ENCODE measurements at places on chromosomes 11 and 22.
A peak's percentile ranks its signal among the peaks of the same experiment; 100 is the strongest.

DNA sequence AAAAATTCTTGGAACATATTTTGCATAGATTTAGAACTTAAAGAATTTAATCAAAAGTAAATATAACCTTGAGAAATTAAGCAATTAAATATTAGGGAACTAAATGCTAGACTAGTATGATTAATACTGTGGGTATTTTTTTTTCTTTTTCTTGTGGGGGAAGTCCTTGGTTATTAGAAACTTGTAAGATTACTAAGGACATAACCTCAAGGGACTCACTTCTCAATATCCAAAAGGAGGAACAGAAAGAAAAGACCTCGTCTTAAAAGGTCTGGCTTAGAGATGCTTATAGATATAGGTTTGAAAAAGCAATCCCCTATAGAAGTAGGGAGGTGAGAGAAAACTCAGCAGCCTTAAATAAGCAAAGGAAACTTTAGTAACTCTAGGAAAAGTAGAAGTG is 368.5 kb downstream of the INSC start:
- no peaks in the 10 kb centered on the region for H3K36me3 ChIP-seq
- no peak overlapping the region for H3K4me3 ChIP-seq
- no peaks in the 10 kb centered on the region for H3K4me1 ChIP-seq
- H3K27ac ChIP-seq, result no peak overlapping the region
- DNase-seq, result no peak

- no peaks in the 10 kb centered on the region for H3K27me3 ChIP-seq
- H3K4me1 ChIP-seq, result no peaks in the 10 kb centered on the region
- H3K27ac ChIP-seq, result peak overlapping the region; percentile 98
- peak overlapping the region; percentile 99 for H3K4me3 ChIP-seq
Measured at GRCh38 chr11:10294290-10294953, 403 bp upstream of the SBF2 start.

DNA sequence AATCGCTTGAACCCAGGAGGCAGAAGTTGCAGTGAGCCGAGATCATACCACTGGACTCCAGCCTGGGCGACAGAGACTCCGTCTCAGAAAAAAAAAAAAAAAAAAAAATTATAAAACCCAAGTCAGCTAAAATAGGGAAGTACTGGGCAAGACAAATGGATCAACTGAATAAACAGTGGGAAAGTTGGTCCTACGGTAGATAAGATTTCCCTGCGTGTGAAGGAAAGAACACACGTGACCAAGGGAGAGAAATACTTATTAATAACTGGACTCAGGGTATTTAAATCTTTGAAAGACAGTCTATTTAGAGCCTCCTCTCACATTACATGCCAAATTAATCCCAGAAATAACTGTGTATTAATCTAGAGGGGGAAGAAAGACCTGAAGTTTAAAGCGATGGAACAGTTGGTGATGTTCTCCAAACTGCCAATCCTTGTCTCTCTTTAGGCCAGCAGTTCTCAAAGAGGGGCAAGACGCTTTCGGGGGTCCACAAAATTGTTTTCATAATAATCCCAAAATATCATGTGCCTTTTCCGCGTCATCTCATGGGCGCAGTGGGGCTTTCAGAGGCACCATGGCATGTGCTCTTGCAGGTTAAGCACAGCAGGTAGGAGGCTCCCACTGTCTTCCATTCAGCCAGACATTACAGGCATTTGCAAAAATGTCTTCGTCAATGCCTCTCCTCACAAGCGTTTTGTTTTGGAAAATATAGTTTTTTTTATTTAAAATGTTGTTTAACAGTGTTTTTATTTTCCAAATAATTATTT is 6.6 kb downstream of the RTL6 start:
- no peak overlapping the region for H3K27ac ChIP-seq
- peaks cover 4% of the 10 kb centered on the region for H3K4me1 ChIP-seq
- no peaks in the 10 kb centered on the region for H3K36me3 ChIP-seq
- H3K4me3 ChIP-seq, result no peak overlapping the region
- DNase-seq, result no peak

- no peak overlapping the region for H3K4me3 ChIP-seq
- DNase-seq, result no peak
Measured at GRCh38 chr22:20463324-20464095, 25.9 kb upstream of the SCARF2 start.

GRCh38 chr11:73391665-73392064 is 15.5 kb downstream of the RELT start:
- H3K27ac ChIP-seq, result no peak overlapping the region
- H3K4me3 ChIP-seq, result no peak overlapping the region
- no peaks in the 10 kb centered on the region for H3K27me3 ChIP-seq
- DNase-seq, result no peak
- H3K4me1 ChIP-seq, result no peaks in the 10 kb centered on the region
- H3K36me3 ChIP-seq, result no peaks in the 10 kb centered on the region

DNA sequence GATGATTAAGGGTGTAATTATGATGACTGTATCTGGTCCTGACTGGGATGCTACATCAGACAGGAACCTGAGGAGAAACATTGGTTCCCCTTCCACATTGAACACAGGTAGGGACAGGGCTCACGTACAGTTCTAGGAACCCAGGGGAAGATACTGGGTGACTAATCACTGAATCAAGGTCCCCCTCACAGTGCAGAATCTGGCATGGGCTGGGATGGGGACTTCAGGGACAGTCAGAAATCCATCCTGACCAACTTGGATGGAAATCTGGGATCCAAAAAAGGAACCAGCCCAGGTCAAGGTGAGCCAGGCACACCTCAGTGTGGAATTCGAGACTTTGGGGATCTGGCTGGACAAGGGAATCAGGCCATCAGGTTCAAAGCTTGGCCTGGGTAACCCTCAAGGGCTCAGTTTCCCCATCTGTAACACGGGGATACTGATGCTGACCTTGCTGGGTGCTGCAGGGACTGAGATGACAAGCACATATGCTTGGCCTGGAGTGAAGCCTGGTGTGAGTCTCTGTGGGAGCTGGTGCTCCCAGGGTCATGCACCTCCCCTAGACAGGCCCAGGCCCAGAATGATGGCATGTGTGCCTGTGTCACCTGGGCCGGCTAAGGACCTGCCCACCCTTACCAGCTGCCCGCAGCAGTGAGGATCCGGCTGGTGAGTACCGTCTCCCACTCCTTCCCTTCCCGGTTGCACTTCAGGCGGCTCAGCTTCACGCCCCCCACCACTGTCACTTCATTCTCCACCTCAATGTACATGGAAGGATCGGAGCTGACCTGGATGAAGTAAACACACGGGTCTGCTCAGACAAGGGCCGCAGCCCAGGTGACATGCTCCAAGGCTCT is 67.4 kb upstream of the CLTCL1 start:
- no peaks in the 10 kb centered on the region for H3K4me1 ChIP-seq
- no peak for DNase-seq
- H3K4me3 ChIP-seq, result no peak overlapping the region
- H3K27me3 ChIP-seq, result no peaks in the 10 kb centered on the region
- H3K36me3 ChIP-seq, result peaks cover 47% of the 10 kb centered on the region

- no peak overlapping the region for H3K27ac ChIP-seq
- H3K4me3 ChIP-seq, result no peak overlapping the region
- no peak for DNase-seq
- H3K36me3 ChIP-seq, result peaks cover 46% of the 10 kb centered on the region
Measured at GRCh38 chr22:29519996-29520395, 33.6 kb downstream of the THOC5 start.

DNA sequence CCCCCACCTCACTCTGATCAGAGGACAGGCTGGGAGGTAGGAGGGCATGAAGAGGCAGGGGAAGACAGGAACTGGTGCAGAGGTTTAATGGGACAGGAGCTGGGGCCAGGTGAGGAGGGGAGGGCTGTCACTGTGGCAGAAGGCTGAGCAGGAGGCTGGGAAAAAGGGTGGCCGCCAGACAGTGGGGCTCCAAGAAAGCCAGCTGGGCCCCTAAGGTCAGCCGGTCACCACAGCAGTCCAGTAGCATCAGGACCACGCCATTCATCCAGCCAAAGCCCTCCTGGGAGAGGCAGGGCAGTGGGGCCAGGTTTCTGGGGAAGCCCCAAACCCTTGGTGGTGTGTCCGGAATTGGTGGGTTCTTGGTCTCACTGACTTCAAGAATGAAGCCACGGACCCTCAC is 8.5 kb upstream of the TREH start:
- no peak for DNase-seq
- no peak overlapping the region for H3K27ac ChIP-seq
- no peaks in the 10 kb centered on the region for H3K27me3 ChIP-seq
- H3K36me3 ChIP-seq, result no peaks in the 10 kb centered on the region

GRCh38 chr22:29204455-29205183 is 1.1 kb upstream of the EMID1 start:
- peaks cover 12% of the 10 kb centered on the region for H3K4me1 ChIP-seq
- H3K36me3 ChIP-seq, result no peaks in the 10 kb centered on the region
- H3K27ac ChIP-seq, result no peak overlapping the region

GRCh38 chr22:45503050-45503815 is 550 bp downstream of the FBLN1 start:
- H3K27ac ChIP-seq, result peak overlapping the region; percentile 75
- DNase-seq, result no peak
- H3K4me1 ChIP-seq, result peaks cover 42% of the 10 kb centered on the region
- no peaks in the 10 kb centered on the region for H3K36me3 ChIP-seq

- no peaks in the 10 kb centered on the region for H3K36me3 ChIP-seq
- peaks cover 74% of the 10 kb centered on the region for H3K4me1 ChIP-seq
Measured at GRCh38 chr11:31809541-31809856, 1.6 kb downstream of the PAX6 start.

GRCh38 chr11:29996016-29996415 is 20.8 kb downstream of the KCNA4 start:
- no peak overlapping the region for H3K27ac ChIP-seq
- H3K27me3 ChIP-seq, result no peaks in the 10 kb centered on the region
- DNase-seq, result no peak
- H3K36me3 ChIP-seq, result no peaks in the 10 kb centered on the region
- H3K4me3 ChIP-seq, result no peak overlapping the region

DNA sequence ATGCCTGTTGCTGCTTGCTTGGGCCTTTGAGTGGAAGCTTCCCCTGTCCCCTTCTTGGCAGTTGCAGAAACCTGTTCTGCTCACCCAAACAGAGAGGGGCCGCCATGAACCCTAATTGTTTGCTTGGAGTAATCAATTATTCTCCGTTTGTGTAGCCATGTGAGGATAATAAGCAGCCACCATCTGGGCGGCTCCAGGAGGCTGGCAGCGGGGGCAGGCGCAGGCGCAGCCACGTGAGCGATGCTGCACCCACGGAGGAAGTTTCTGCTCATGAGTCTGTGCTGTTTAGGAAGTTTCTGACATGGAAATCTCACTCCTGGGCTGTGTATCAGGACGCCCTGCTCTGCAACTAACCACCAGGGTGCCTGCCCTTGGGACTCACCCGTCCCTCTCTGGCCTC is 90.1 kb downstream of the MPPED1 start:
- H3K36me3 ChIP-seq, result no peaks in the 10 kb centered on the region
- peaks cover 20% of the 10 kb centered on the region for H3K27me3 ChIP-seq
- H3K4me1 ChIP-seq, result no peaks in the 10 kb centered on the region
- DNase-seq, result no peak
- no peak overlapping the region for H3K27ac ChIP-seq

DNA sequence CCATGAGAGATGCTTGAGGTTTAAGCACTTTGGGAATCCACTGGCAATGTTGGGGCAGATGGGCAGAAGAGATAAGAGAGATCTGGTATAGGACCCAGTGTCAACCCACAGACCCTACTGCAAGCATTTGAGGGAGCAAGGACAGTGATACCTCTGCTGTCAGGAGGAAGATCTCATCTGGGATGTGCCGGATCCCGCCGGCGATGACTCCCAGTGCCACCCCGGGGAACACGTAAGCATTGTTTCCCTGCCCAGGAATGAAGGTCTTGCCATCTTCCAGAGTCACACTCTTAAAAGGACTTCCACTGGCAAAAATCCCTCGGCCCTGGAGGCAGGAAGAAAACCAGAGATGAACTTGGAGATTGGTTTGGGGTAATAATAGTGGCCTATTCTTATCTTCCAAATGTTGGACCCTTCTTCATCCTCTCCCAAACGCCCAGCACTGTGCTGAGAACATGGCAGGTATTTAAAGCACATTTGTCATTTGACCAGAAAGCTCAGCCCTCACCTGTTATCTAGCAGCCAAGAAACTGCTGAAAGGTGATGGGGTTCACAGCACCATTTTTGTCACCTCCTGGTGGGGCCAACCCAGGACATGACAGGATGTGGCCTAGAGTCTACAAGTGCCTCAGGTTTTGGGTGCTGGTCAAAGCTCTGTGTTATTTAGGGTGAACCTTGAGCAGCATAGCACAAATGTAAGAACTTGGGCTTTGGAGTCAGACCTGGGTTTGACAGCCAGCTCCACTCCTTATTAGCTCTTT is 71.7 kb downstream of the CCDC81 start:
- DNase-seq, result no peak
- no peaks in the 10 kb centered on the region for H3K4me1 ChIP-seq
- no peak overlapping the region for H3K27ac ChIP-seq
- no peak overlapping the region for H3K4me3 ChIP-seq
- H3K36me3 ChIP-seq, result peaks cover 37% of the 10 kb centered on the region

DNA sequence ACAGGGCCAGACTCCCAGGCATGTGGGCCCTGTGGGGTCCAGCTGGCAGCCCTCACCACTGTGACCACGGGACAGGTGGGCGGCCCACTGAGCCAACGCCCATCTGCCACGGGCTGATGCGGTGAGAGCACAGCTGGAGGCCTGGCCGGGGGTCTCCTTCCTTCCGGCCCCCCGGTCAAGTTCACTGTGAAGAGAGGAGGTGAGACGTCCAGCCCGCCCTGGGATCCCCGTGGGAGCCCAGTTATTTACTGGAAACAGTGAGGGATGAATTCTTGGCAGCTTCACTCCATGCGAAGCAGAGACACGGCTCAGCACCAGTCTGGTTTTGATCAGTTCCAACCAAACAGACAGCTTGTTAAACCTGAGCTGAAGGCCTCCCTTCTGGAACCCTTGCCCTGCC is 38.7 kb downstream of the WNT11 start:
- no peaks in the 10 kb centered on the region for H3K4me1 ChIP-seq
- H3K4me3 ChIP-seq, result no peak overlapping the region
- no peak overlapping the region for H3K27ac ChIP-seq
- DNase-seq, result no peak
- H3K27me3 ChIP-seq, result no peaks in the 10 kb centered on the region
- no peaks in the 10 kb centered on the region for H3K36me3 ChIP-seq

- no peaks in the 10 kb centered on the region for H3K27me3 ChIP-seq
- H3K36me3 ChIP-seq, result peaks cover 17% of the 10 kb centered on the region
- H3K4me3 ChIP-seq, result no peak overlapping the region
- no peaks in the 10 kb centered on the region for H3K4me1 ChIP-seq
Measured at GRCh38 chr11:74001822-74002286, 7.0 kb downstream of the UCP3 start.

DNA sequence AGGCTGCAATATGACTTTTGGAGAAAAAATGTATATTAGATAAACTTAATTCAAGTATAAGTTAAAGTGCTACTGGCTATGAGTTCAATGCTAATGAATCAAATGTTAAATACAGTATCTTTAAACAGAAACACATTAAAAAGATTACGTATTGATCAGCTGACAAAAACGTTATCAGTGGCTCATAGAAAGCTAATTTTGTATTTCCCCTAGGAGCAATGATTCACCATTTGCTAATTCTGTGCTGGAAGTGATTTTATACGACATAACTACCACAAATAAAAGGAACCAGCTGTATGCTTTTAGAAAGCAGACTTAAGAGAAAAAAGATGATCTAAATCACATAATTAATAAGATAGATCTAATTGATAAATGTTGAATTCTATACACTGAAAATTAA is 43.6 kb downstream of the MRE11 start:
- no peak overlapping the region for H3K4me3 ChIP-seq
- H3K27ac ChIP-seq, result no peak overlapping the region
- H3K36me3 ChIP-seq, result peaks cover 3% of the 10 kb centered on the region
- no peaks in the 10 kb centered on the region for H3K27me3 ChIP-seq

- no peaks in the 10 kb centered on the region for H3K27me3 ChIP-seq
- no peaks in the 10 kb centered on the region for H3K4me1 ChIP-seq
- DNase-seq, result no peak
- H3K27ac ChIP-seq, result no peak overlapping the region
- H3K4me3 ChIP-seq, result no peak overlapping the region
Measured at GRCh38 chr22:28869736-28870135, 13.6 kb upstream of the ZNRF3 start.

GRCh38 chr22:26986884-26987283 is 329.5 kb downstream of the MIAT start:
- H3K36me3 ChIP-seq, result no peaks in the 10 kb centered on the region
- no peak overlapping the region for H3K4me3 ChIP-seq
- no peaks in the 10 kb centered on the region for H3K27me3 ChIP-seq
- no peak for DNase-seq
